ENCODE measurements at places on chromosomes 16 and 17.
A peak's percentile ranks its signal among the peaks of the same experiment; 100 is the strongest.

- peak; percentile 91 for DNase-seq
Observed at GRCh38 chr17:17741349-17742023, 60.2 kb downstream of the RAI1 start.

- DNase-seq, result no peak
Observed at GRCh38 chr17:63282455-63282854, 163.7 kb downstream of the CYB561 start.

GRCh38 chr16:50025537-50025931 lies 509 bp downstream of the CNEP1R1 start:
- peak; percentile 3 for DNase-seq

GRCh38 chr17:63826468-63827001 lies 696 bp upstream of the PSMC5 start:
- DNase-seq, result no peak

DNA sequence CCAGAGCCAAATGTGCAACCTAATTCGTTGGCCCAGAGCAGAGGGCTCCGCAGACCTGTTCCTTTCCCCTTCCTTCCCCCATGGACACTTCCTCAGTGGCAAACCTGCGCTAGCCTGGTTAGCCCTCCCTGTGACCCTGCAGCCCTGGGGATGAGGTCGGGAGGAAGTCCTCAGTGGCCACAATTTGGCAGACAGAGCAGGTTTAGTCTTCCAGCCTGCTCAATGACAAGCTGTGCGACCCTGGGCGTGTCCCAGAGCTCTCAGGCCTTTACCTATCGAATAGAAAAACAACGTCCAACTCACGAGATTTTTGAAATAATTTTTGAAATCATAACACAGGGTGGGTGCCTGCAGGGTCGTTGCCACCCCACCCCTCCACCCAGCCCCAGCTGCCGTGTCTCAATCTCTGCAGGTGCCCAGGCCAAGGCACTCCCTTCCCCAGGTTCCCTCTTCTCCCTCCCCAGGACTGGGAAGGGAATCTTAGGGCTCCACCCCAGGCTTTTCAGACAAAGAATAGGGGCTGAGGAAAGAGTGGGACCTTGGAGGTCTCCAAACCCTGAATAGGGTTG lies 1.4 kb downstream of the HBM start:
- no peak for DNase-seq

DNA sequence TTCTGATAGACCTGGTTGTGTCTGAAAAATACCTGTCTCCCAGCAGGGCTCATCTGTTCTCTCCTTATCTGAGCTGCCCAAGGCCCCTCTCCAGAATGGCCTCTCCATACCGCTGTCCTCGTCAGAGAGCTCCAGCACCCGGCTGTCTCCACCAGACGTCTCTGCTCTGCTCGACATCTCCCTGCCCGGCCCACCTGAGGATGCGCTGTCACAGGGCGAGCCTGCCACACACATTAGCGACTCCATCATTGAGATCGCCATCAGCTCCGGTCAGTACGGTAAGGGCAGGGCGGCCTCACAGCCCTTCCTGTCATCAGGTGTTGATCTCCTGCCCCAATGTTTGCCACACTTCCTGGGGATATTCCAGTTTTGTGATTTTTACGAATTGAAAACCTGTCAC lies 10.2 kb upstream of the JPT2 start:
- DNase-seq, result no peak

DNA sequence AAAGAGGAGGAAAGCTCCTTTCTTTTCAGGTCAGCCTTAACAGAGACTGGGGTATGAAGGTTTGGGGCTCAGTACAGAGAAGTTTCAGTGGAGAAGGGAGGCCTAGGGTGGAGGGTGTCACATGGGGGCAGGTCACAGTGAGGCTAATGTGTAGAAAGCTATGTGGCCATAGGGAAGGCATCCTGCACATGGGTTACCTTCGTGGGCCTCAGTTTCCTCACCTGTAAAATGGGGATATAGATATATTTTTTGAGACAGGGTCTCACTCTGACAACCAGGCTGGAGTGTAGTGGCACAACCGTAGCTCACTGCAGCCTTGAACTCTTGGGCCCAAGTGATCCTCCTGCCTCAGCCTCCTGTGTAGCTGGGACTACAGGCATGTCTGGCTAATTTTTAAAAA lies 41.8 kb downstream of the EMP2 start:
- DNase-seq, result no peak

GRCh38 chr17:40027614-40028012 lies 12.4 kb downstream of the CSF3 start:
- DNase-seq, result no peak

DNA sequence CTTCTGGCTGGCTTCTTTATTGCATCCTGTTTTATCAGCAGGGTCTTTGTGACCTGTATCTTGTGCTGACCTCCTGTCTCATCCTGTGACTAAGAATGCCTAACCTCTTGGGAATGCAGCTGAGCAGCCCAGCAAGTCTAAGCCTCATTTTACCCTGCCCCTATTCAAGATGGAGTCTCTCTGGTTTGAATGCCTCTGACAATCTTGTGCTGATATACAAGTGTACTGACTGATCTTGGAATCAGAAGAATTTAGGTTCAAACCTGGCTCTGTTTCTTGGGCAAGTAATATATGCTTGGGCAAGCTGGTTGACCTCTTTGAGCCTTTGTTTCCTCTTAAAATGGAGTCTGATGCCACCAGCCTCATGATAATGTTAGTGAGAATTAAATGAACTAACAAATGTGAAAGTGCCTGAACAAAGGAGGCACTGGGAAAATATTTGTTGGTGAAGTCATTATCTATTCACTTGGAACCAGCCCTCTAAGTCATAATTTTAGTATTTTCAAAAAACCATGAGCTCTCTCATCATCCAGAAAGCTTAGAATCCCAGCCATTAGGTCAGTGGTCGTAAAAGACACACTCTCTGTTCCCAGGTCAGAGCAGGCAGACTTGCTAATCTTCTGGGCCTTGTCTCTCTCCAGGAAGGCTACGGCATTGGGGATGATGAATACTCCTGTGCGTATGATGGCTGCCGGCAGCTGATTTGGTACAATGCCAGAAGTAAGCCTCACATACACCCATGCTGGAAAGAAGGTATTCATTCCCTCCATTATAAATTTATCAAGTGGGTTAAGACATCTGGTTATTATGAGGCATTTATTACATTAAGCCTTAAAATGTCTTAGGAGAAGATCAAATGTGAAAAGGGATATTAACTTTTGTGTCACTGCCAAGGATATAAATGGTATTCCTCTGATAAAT lies 18.1 kb upstream of the ARL2BP start:
- no peak for DNase-seq

DNA sequence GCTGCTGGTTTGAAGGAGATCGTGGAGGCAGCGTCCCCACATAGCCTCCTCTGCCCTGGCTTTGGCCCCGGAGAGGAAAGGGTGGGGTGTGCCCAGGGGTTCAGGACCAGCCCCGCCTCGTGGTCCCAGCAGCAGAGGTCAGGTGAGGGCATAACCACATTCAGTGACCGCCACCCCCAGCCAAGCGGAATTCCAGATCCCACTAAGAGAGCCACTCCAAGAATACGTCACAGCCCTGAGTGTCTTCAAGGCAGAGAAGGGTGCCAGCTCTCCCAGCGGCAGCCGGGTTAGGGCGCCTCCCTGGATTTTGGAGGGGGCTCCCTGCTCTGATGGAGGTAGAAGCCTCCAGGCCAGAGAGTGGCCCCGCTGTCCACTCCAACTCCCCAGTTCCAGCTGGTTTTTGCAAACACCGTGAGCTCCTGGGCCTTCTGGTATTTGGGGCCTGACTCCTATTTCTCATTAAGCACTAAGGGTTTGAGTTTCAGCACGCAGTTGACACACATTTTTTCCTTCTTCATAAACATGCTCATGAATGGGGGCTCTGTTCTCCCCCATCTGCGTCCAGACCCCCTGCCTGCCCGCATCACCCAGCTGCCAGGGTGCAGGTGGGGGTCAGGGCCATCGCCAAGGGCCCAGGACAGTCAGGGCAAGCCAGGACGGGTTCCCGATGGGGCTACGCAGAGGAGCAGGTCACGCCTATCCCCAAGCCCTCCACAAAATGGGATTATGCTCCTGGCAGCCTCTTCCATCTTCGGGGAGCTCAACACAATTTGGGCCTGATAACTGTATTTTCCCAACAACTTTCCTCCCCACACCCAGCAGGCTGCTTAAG lies 98.4 kb upstream of the PLCG2 start:
- no peak for DNase-seq

- DNase-seq, result no peak
Observed at GRCh38 chr17:31459716-31460115, 68.2 kb downstream of the RAB11FIP4 start.

- DNase-seq, result no peak
Observed at GRCh38 chr17:66955821-66956220, 8.7 kb upstream of the CACNG4 start.

DNA sequence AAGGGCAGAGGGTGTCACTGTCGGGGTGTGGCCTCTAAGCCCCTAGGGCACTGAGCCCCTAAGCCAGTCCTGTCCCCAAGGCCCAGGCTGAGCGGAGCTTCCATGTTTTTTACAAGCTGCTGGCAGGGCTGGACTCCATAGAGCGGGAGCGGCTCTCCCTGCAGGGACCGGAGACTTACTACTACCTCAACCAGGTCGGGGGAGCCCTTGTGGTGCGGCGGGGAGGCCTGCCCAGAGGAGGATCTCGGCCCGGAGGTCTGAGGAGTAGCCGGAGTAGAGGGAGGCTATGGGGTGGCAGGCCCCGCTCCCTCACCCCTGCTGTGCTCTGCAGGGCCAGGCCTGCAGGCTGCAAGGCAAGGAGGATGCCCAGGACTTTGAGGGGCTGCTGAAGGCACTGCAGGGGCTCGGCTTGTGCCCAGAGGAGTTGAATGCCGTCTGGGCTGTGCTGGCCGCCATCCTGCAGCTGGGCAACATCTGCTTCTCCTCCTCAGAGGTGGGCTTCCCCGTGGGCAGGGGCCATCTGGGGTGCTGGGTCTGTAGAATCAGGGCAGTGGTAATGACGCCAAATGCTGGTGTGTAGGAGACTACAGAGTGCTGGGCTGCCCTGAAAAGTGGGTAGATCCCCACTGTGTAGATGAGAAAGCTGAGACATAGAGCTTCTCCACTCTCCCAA lies 4.9 kb downstream of the MYO15B start:
- no peak for DNase-seq

DNA sequence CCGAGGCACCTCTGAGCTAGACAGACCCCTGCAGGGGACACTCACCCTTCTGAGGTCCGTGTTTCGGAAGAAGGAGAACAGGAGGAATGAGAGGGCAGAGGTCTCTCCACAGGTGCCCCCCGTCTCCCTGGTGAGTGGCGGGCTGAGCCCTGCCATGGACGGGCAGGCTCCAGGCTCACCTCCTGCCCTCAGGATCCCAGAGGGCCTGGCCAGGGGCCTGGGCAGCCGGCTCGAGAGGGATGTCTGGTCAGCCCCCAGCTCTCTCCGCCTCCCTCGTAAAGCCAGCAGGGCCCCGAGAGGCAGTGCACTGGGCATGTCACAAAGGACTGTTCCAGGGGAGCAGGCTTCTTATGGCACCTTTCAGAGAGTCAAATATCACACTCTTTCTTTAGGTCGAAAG lies 62.8 kb downstream of the DHRS7C start:
- no peak for DNase-seq

GRCh38 chr17:65634533-65634932 lies 73.1 kb upstream of the AXIN2 start:
- DNase-seq, result no peak

DNA sequence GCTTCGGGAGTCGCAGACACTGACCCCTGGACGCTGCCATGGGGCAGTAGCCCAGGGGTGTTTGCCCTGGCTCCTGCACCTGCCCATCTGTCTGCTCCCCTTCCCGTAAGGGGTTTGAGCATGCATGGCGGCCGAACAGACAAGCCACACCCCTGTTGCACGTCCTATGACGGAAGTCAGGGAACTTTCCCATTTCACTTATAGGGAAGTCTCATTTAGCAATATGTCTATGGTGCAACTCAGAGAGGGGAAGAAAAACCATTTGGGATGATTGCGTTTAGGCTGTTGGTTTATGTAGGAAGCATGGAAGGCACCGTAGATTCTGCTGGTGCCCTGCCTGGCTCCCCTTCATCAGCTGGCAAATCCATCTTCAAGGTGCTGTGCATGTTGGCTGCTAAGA lies 112.5 kb downstream of the HAPSTR1 start:
- DNase-seq, result no peak

DNA sequence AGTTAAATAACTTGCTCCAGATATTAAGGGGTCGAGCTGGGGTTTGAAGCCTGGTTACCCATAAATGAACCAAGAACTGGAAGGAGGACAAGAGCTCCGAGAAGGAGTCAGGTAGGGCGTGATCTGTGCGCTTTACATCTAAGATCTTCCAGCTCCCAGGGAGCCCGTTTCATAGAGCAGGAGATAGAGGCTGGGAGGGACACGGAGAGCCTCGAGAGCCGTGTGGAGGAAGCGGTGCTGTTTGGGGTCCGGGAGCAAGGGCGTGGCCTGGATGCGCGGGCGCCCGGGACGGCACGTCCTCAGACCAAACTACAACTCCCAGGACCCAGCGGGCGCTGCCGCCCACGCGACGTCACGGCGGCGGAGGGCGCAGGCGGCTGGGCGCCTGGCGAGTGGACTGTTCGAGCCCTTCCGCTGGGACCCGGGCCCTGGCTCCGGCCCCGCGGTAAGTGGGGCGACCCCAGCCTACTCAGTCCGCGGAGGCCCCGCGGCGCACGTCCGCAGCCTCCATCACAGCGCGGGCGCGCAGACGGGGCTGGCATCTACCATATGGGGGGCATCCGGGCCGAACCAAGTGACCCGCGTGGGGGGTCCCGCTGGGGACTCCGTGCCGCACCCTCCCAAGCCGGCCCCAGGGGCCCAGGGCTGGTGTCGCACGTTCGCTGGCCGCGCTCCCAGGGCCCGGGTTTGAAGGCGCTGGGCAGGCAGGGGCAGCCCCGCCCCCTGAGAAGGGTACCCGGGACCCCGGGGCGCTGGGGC lies at the start of gene BCKDK:
Gene BCKDK, plus strand, starts transcription at position 352 of the 759 bp plus-strand sequence. CDS start 838 bp downstream, outside the sequence.
- peak; percentile 79 for DNase-seq

- no peak for DNase-seq
Observed at GRCh38 chr16:17939122-17939536, 397.4 kb downstream of the NPIPA8 start.

DNA sequence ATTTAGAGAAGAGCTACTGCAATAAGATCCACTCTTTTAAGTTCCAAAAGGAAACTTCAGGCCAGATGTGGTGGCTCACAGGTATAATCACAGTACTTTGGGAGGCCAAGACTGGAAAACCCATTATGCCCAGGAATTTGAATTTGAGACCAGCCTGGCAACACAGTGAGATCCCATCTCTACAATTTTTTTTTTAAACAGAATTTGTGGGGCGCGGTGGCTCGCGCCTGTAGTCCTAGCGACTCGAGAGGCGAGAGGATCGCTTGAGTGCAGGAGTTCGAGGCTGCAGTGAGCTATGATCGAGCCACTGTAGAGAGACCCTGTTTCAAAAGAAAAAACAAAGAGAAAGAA lies 793 bp downstream of the COG7 start:
- no peak for DNase-seq

DNA sequence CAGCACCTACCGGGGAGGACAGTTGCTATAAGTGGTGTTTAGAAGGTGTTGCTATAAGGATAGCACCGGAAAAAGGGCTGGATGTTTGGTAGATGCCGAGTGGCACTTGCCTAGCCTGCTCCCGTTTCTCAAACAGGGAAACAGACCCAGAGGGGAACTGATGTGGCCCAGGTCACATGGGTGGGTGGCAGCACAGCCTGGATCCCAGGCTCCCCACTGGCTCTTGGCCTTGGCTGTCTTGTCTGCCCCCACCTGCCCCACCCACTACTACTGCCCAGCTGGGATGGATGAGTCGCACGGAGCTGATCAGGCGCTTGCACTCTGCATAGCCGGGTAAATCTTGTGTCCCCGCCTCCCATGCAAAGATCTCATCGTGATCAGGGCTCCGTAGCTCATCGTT lies 7.2 kb downstream of the SMTNL2 start:
- no peak for DNase-seq

Measured in putamen (tissue), 1 donor.